ENCODE measurements at places on chromosomes 12 and 14.

GRCh38 chr12:85076688-85077430 is 40.7 kb downstream of the LRRIQ1 start:
- no peak for DNase-seq

DNA sequence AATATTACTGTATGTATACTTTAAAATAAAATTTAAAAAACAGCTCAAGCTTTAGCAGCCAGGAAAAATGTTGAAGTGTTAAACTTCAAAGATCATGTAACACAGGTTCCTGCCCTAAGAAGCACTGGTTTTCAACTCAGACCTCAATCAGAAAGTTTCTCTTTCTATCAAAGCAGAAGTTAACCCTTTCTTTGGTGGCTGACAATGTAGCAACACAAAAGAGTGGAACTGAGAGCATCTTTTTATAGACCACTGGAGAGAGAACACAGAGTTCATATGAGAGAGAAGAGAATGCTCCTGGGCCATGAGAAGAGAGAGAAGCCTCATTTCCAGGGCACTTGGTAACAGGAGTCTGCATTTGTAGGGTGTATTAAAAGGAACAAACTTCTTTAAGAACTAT is 42.2 kb upstream of the KTN1 start:
- no peak for DNase-seq

GRCh38 chr14:91884664-91885063 is 17.3 kb upstream of the TC2N start:
- DNase-seq = no peak

- DNase-seq = no peak
Measured at GRCh38 chr14:52279408-52279807, 11.9 kb downstream of the PTGDR start.

- DNase-seq = no peak
Measured at GRCh38 chr12:130633771-130634170, 82.3 kb downstream of the RIMBP2 start.
